ENCODE measurements at places on chromosomes 7 and 10.

GRCh38 chr10:131866673-131867072, 34.1 kb upstream of the PPP2R2D start:
- no peaks in the 10 kb centered on the region for H3K36me3 ChIP-seq
- H3K27me3 ChIP-seq = no peaks in the 10 kb centered on the region
- H3K4me1 ChIP-seq = no peaks in the 10 kb centered on the region
- no peak overlapping the region for H3K4me3 ChIP-seq

GRCh38 chr10:17009212-17009700, 120.4 kb downstream of the CUBN start:
- H3K4me1 ChIP-seq = peaks cover 9% of the 10 kb centered on the region
- no peak overlapping the region for H3K4me3 ChIP-seq
- no peaks in the 10 kb centered on the region for H3K36me3 ChIP-seq
- no peak overlapping the region for H3K27ac ChIP-seq

- H3K4me1 ChIP-seq = no peaks in the 10 kb centered on the region
- no peak for DNase-seq
- no peaks in the 10 kb centered on the region for H3K27me3 ChIP-seq
- peaks cover 94% of the 10 kb centered on the region for H3K36me3 ChIP-seq
- no peak overlapping the region for H3K4me3 ChIP-seq
These were observed 22.3 kb downstream of the TYW1 start for GRCh38 chr7:67018940-67019339.

GRCh38 chr10:24448351-24448999, 239.5 kb downstream of the KIAA1217 start:
- no peaks in the 10 kb centered on the region for H3K27me3 ChIP-seq
- H3K27ac ChIP-seq = no peak overlapping the region
- H3K36me3 ChIP-seq = no peaks in the 10 kb centered on the region

GRCh38 chr7:115475761-115476385, 554.0 kb downstream of the MDFIC start:
- no peaks in the 10 kb centered on the region for H3K36me3 ChIP-seq
- DNase-seq = no peak

DNA sequence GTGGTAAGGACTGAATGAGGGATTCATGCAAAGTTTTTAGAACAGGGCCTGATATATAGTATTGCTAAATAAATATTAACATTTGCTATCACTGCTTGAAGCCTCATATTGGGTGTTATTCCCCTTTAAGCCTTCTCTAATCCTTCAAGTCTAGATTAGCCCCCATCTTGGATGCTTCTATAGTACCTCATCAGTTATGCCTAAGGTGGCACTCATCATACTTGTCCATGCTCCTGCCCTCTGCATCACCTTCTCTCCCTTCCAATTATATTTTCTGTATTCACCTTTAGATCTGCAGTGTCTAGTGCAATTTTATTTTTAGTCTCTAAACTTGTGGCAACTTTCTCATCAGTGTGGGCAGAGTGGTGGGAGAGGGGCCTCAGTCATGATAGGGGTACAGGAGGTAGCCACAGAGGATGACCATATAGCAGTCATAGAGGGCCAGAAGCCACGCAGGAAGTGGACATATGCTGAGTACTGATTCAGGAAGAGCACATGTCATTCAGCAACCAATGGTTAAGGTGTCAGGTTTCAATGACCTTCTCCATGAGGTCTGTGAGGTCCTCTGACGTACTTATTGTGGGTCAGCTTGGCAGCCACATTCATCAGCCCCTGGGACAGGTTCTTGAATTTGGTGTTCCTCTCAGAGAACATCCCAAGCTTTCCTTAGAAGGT, 2.5 kb downstream of the ENTPD1 start:
- H3K4me3 ChIP-seq = no peak overlapping the region
- H3K4me1 ChIP-seq = peaks cover 73% of the 10 kb centered on the region
- H3K36me3 ChIP-seq = no peaks in the 10 kb centered on the region
- DNase-seq = peak; percentile 50

GRCh38 chr10:11234857-11235531, 217.3 kb downstream of the CELF2 start:
- DNase-seq = no peak
- H3K4me3 ChIP-seq = no peak overlapping the region
- H3K27ac ChIP-seq = no peak overlapping the region
- no peaks in the 10 kb centered on the region for H3K4me1 ChIP-seq
- H3K36me3 ChIP-seq = peaks cover 89% of the 10 kb centered on the region

DNA sequence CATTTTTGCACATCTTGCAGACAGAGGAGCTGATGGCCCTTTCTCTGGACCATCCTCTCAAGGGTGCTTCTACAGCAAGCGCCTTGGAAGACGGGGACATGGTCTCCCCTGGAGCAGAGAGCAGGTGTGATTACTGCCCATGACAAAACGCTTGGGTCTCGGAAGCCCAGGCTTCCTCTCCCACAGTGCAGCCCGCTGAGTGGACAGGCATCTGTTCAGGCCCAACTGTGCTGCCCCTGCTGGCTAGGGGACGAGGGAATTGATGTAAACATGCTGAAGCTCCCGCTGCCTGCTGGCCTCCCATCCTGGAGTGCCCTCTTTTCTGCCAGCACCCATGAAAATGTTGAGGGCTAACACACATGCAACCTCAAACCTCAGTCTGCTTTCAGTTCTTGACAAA, 14.3 kb downstream of the IL15RA start:
- no peaks in the 10 kb centered on the region for H3K27me3 ChIP-seq
- H3K36me3 ChIP-seq = peaks cover 43% of the 10 kb centered on the region
- H3K27ac ChIP-seq = no peak overlapping the region
- no peak for DNase-seq
- no peaks in the 10 kb centered on the region for H3K4me1 ChIP-seq
- no peak overlapping the region for H3K4me3 ChIP-seq

- H3K27me3 ChIP-seq = no peaks in the 10 kb centered on the region
- H3K4me3 ChIP-seq = no peak overlapping the region
- H3K27ac ChIP-seq = no peak overlapping the region
- no peaks in the 10 kb centered on the region for H3K4me1 ChIP-seq
These were observed 240.9 kb downstream of the THSD7A start for GRCh38 chr7:11591055-11591633.

DNA sequence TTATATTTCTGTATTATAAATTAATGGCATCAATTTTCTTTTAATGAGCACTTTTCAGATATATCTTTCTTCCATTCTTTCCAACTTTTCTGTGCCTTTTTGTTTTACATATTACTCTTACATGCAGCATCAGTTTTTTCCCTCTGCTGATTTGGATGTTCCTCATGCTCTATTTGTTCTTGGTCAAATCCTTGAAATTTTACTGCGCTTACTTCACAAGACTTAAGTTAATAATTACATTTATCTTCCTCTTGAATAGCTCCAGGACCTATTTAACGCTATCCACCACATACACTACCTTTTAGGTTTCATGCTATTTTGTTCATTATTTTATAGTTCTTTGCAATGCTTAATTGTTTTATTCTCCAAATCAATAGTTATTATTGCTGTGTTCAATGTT, 97.6 kb upstream of the CTTNBP2 start:
- no peak overlapping the region for H3K4me3 ChIP-seq
- H3K4me1 ChIP-seq = no peaks in the 10 kb centered on the region
- DNase-seq = no peak
- no peaks in the 10 kb centered on the region for H3K27me3 ChIP-seq
- H3K36me3 ChIP-seq = no peaks in the 10 kb centered on the region
- no peak overlapping the region for H3K27ac ChIP-seq

- H3K27me3 ChIP-seq = no peaks in the 10 kb centered on the region
- no peak overlapping the region for H3K4me3 ChIP-seq
- H3K4me1 ChIP-seq = no peaks in the 10 kb centered on the region
- no peak overlapping the region for H3K27ac ChIP-seq
- DNase-seq = no peak
- H3K36me3 ChIP-seq = no peaks in the 10 kb centered on the region
These were observed 200.3 kb upstream of the PCLO start for GRCh38 chr7:83362871-83363550.

DNA sequence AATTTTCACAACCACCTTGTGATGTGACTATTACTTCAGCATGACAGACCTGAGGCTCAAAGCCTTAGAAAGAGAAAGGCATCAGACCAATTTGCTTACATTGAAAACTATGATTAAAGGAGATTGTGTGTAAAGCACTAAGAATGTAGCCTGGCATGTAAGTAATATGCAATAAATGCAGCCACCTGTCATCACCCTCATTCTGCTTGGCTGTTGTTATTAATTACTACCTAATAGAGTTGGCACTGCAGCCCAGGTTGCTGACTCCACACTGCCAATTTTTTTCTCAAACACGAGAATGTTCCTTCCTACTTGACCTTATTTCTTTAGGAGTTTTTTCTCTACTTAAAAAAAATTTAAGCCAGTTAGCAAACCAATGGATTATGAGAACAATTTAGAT, 61.2 kb upstream of the NPVF start:
- H3K27me3 ChIP-seq = no peaks in the 10 kb centered on the region
- H3K27ac ChIP-seq = no peak overlapping the region
- no peak for DNase-seq

DNA sequence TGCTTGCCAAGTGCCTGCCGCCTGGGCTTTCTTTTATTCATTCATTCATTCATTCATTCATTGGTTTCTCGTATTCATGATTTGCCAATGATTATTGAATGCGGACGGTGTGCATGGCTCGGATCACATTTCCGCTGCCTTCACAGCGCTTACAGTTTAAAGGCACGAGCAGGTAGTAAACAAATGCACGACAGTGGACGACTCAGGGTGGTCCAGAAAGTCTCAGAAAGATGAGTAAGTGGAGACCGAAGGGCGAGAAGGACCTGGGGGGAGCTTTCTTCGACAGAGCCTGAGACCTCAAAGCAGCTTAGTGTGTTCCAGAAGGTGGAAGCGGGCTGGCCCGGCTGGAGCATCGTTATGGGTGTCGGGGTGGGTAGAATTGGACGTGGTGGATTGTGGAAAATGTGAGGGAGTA, 506 bp downstream of the MCM10 start:
- no peak overlapping the region for H3K27ac ChIP-seq
- no peaks in the 10 kb centered on the region for H3K27me3 ChIP-seq
- H3K36me3 ChIP-seq = peaks cover 5% of the 10 kb centered on the region
- DNase-seq = no peak
- peak overlapping the region; percentile 14 for H3K4me3 ChIP-seq

DNA sequence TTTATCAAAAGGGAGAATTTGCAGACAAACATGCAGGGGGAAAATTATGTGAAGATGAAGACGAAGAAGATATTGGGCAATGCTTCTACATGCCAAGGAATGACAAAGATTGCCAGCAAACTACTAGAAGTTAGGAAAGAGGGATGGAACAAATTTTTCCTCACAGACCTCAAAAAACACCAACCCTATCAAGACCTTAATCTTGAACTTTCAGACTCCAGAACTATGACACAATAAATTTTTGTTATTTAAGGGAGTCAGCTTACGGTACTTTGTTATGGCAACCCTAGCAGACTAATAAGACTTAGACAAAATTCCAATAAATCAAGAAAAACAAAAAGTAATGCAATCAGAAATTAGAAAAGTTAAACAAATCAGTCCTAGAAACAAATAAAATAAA, 280.0 kb upstream of the GNAI1 start:
- no peak for DNase-seq
- H3K27ac ChIP-seq = no peak overlapping the region
- H3K4me1 ChIP-seq = no peaks in the 10 kb centered on the region

- DNase-seq = no peak
- H3K36me3 ChIP-seq = peaks cover 88% of the 10 kb centered on the region
- no peaks in the 10 kb centered on the region for H3K4me1 ChIP-seq
- no peak overlapping the region for H3K4me3 ChIP-seq
These were observed 9.2 kb upstream of the ZNF22 start for GRCh38 chr10:44991571-44991970.

GRCh38 chr7:12731214-12731656, 43.8 kb downstream of the ARL4A start:
- no peak overlapping the region for H3K4me3 ChIP-seq
- H3K36me3 ChIP-seq = no peaks in the 10 kb centered on the region
- no peak for DNase-seq

DNA sequence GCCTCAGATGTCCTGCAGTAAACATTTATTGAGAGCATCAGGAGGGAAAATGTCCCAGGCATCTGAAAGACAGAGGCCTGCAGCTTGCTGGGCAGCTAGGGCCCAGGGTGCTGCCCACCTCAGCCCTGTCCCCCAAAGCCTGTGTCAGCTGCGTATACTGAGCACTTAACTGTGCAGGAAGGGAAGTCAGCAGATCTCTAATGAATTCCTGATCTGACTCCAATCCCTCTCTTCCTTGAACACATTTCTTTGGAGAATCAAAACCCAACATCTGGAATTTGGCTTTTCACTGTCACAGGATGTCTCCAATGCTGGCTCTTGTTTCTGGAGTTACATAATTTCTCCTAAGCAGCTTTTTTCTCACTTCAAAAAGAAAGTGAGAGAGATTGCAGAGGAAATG, 364.7 kb upstream of the NFE2L3 start:
- H3K27ac ChIP-seq = no peak overlapping the region
- H3K36me3 ChIP-seq = no peaks in the 10 kb centered on the region
- H3K27me3 ChIP-seq = peaks cover 2% of the 10 kb centered on the region

DNA sequence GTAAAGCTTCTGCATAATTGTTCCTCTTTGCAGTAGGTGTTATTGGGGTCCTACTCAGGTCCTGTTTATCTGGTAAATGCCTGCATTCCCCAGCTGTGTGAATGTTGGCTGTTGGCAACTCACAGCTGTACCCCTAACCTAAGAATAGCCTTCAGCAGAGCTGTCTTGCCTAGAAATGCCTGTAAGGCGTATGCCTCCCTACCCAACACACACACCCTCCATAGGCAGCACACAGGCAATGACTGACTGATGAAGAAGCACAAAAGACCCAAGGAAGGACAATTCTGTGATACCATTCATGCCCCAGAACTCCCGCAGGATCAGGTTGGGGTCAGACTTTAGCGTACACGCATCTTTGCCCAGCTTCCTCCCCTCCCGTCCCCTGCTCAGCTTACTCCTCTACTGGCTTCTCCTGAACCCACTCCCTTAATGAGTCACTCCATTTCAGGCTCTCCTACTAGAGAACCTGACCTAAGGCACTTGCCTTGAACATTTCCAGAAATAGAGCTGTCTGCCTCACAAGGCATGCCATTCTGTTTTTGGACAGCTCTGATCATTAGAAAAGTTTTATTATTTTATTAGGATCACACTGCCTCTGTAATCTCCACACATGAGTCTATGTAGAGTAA, 99.2 kb upstream of the PIK3CG start:
- no peak for DNase-seq
- peaks cover 10% of the 10 kb centered on the region for H3K4me1 ChIP-seq
- H3K27ac ChIP-seq = no peak overlapping the region
- no peak overlapping the region for H3K4me3 ChIP-seq

DNA sequence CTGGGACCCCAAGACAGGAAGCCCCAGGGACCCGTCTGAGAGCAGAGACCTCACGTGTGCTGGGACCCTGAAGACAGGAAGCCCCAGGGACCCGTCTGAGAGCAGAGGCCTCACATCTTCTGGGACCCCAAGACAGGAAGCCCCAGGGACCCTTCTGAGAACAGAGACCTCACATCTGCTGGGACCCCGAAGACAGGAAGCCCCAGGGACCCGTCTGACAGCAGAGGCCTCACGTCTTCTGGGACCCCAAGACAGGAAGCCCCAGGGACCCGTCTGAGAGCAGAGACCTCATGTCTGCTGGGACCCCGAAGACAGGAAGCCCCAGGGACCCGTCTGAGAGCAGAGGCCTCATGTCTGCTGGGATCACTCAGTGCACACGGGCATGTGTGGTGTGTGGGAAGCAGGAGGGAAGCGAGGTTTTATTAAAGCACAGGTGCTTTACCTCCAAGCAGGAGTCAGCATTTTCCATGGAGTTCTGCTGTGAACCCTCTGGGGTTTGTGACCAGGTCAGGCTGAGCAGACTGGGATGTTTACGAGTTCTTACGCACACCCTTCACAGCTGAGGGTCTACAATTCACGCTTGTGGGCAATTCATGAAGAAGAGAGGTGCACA, 590.6 kb downstream of the DNAJB6 start:
- H3K36me3 ChIP-seq = no peaks in the 10 kb centered on the region
- no peaks in the 10 kb centered on the region for H3K4me1 ChIP-seq
- no peak overlapping the region for H3K4me3 ChIP-seq
- no peak for DNase-seq

Data from CD14-positive monocyte (primary cell).